ENCODE measurements at places on chromosomes 11 and 22.

GRCh38 chr11:129435499-129436245 is 60.0 kb downstream of the BARX2 start:
- no peak for DNase-seq
- no peaks in the 10 kb centered on the region for H3K27me3 ChIP-seq
- H3K4me3 ChIP-seq, result no peak overlapping the region
- no peaks in the 10 kb centered on the region for H3K4me1 ChIP-seq
- no peaks in the 10 kb centered on the region for H3K36me3 ChIP-seq

DNA sequence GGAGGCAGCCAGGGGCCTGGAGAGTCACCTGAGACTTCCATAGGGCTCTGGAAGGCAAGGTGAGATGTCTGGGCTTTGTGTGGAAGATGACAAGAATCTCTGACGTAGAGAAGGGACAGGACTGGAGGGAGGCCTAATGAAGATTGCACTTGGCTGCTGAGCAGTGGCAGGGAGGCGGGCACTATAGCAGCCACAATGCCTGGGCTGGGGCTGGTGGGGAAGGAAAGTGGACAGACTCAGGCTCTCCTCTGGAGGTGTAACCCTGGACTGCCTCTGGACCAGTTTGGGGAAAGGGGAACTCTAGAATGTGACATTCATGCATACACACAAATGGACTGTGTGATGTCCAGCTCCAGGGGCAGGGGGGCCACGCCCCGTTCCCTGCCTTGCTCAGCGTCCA is 34.3 kb upstream of the CYP2D6 start:
- H3K4me1 ChIP-seq, result no peaks in the 10 kb centered on the region
- no peak overlapping the region for H3K4me3 ChIP-seq
- peaks cover 13% of the 10 kb centered on the region for H3K36me3 ChIP-seq
- no peak overlapping the region for H3K27ac ChIP-seq

DNA sequence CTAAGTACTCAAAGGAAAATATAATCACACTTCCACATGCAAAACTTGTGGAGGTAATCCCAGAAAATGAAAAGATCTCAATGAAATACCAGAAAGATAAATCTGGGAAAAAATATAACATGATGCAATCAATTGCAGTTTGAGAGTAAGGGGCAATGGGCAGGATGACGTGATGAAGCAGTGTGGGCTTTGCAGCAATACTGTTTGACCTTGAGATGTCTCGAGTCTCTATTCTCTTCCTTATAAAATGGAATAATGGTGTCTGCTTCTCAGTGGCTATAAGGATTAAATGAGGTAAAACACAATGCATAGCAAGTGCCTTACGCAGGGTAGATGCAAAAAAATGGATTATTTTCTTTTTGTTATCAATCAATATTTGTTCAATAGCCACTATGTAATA is 447.5 kb downstream of the BUD13 start:
- no peak for DNase-seq
- H3K4me3 ChIP-seq, result no peak overlapping the region
- H3K27ac ChIP-seq, result no peak overlapping the region
- no peaks in the 10 kb centered on the region for H3K4me1 ChIP-seq
- H3K36me3 ChIP-seq, result no peaks in the 10 kb centered on the region

GRCh38 chr22:26124991-26125725 is 44.1 kb upstream of the SEZ6L start:
- H3K36me3 ChIP-seq, result no peaks in the 10 kb centered on the region
- H3K4me3 ChIP-seq, result no peak overlapping the region
- DNase-seq, result no peak
- no peaks in the 10 kb centered on the region for H3K4me1 ChIP-seq
- H3K27ac ChIP-seq, result no peak overlapping the region

DNA sequence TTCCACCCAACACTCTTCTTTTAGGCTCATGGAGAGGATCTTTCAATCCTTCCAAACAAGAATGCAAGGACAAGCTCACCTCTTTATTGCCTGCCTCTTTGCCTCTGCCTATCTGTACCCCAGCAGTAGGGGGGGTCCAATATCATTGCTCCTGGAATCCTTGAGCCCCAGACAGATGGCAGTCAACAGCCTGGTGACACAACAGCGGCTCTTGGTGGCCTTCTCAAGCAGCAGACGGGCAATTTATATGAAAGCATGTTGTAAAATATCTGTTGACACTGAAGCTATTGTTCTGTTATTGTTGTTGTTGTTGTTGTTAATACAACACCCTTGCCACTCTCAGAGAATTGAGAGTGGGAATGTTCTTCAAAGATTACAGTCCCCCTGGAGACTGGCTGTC is 480.0 kb upstream of the CADM1 start:
- DNase-seq, result no peak
- no peak overlapping the region for H3K27ac ChIP-seq
- no peaks in the 10 kb centered on the region for H3K27me3 ChIP-seq
- H3K4me1 ChIP-seq, result no peaks in the 10 kb centered on the region
- H3K4me3 ChIP-seq, result no peak overlapping the region

- H3K4me3 ChIP-seq, result no peak overlapping the region
- no peaks in the 10 kb centered on the region for H3K36me3 ChIP-seq
- no peak for DNase-seq
- H3K4me1 ChIP-seq, result no peaks in the 10 kb centered on the region
- H3K27me3 ChIP-seq, result no peaks in the 10 kb centered on the region
Measured at GRCh38 chr11:95567685-95568084, 221.9 kb downstream of the FAM76B start.

- H3K27me3 ChIP-seq, result no peaks in the 10 kb centered on the region
- H3K4me3 ChIP-seq, result no peak overlapping the region
- no peak for DNase-seq
- H3K27ac ChIP-seq, result no peak overlapping the region
- no peaks in the 10 kb centered on the region for H3K36me3 ChIP-seq
- no peaks in the 10 kb centered on the region for H3K4me1 ChIP-seq
Measured at GRCh38 chr11:86735451-86736290, 63.3 kb upstream of the ME3 start.

DNA sequence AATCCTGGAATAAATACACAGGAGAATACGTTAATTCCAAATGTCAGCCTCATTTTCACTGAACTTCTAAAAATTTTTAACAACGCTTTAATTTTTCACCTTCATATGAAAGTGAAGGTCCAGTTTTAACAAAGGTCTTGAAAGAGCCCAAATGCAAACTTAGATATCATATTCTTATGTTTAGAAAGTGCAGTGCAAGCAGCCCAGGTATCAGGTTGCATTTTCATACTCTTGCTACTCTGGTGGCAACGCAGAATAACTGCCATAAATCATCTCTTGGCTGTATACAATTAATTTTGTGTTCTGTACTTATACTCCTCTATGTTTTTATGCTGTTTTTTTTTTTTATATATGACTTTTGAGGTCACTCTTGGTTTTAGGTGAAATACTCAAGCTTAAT is 496.7 kb upstream of the ARHGAP42 start:
- H3K27me3 ChIP-seq, result no peaks in the 10 kb centered on the region
- H3K36me3 ChIP-seq, result no peaks in the 10 kb centered on the region
- DNase-seq, result no peak
- H3K27ac ChIP-seq, result no peak overlapping the region
- no peak overlapping the region for H3K4me3 ChIP-seq

DNA sequence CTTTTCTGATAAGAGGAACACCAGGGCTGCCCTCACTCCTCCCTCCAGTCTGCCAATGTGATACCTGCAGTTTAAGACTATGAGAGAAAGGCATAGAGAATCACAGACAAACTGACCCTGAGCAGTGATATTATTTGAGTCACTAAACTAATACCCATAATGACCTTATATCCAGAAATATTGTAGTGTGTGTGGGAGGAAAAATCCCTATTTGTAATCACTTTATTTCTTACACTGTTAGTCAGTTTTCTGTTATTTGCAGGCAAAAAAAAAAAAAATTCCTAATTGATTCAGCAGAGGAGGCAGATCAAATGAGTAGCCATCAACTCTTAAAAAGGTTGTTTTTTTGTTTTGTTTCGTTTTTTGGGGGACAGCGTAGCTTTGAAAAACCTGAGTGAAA is 82.5 kb downstream of the MAML2 start:
- no peaks in the 10 kb centered on the region for H3K36me3 ChIP-seq
- H3K4me3 ChIP-seq, result no peak overlapping the region
- no peaks in the 10 kb centered on the region for H3K4me1 ChIP-seq
- H3K27me3 ChIP-seq, result no peaks in the 10 kb centered on the region
- no peak for DNase-seq

- no peak overlapping the region for H3K27ac ChIP-seq
- no peak for DNase-seq
- no peak overlapping the region for H3K4me3 ChIP-seq
- no peaks in the 10 kb centered on the region for H3K36me3 ChIP-seq
Measured at GRCh38 chr11:44270403-44271273, 39.3 kb downstream of the ALX4 start.

- no peak overlapping the region for H3K27ac ChIP-seq
- H3K4me1 ChIP-seq, result no peaks in the 10 kb centered on the region
- no peaks in the 10 kb centered on the region for H3K36me3 ChIP-seq
- DNase-seq, result no peak
- H3K27me3 ChIP-seq, result peaks cover 5% of the 10 kb centered on the region
Measured at GRCh38 chr22:37256075-37256726, 12.1 kb upstream of the RAC2 start.

DNA sequence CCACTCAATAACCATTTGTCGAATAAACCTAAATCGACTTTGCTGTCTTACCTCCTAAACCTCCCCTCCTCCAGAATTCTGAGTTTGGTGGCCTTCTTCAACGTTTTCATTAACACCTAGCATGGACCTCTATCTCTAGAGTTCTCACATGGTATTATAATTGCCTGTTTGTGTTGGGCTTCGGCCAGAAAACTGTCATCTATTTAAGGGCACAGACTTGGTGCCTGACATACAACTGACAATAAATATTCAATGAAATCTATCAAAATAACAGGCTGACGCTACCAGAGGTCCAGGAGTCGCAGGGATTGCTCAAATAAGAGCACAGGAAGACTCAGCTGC is 687 bp downstream of the ALKBH8 start:
- no peaks in the 10 kb centered on the region for H3K36me3 ChIP-seq
- peak overlapping the region; percentile 70 for H3K4me3 ChIP-seq
- DNase-seq, result no peak
- peak overlapping the region; percentile 88 for H3K27ac ChIP-seq
- no peaks in the 10 kb centered on the region for H3K4me1 ChIP-seq

- H3K4me1 ChIP-seq, result no peaks in the 10 kb centered on the region
- no peak overlapping the region for H3K4me3 ChIP-seq
- no peak overlapping the region for H3K27ac ChIP-seq
- no peaks in the 10 kb centered on the region for H3K27me3 ChIP-seq
Measured at GRCh38 chr11:120586728-120587127, 75.2 kb downstream of the GRIK4 start.

GRCh38 chr22:31917227-31917921 is 27.0 kb upstream of the YWHAH start:
- no peaks in the 10 kb centered on the region for H3K27me3 ChIP-seq
- H3K4me1 ChIP-seq, result no peaks in the 10 kb centered on the region
- H3K4me3 ChIP-seq, result no peak overlapping the region
- H3K36me3 ChIP-seq, result no peaks in the 10 kb centered on the region
- H3K27ac ChIP-seq, result no peak overlapping the region

DNA sequence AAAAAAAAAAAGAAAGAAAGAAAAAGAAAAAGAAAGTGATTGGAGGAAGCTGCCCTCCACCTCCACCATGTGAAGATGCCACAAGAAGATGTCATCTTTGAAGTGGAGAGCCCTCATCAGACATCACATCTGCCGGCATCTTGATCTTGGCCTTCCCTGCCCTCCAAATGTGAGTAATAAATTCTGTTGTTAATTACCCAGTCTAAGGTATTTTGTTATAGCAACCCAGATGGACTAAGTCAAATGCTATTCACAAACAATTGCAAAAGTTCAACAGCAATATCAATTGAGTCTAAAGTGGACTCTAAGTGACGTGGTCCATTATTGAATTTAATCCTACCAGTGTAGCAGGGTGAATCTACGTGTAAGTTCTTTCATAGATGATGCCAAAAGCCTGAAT is 55.9 kb upstream of the NUP160 start:
- DNase-seq, result no peak
- no peak overlapping the region for H3K27ac ChIP-seq
- no peaks in the 10 kb centered on the region for H3K4me1 ChIP-seq
- H3K27me3 ChIP-seq, result no peaks in the 10 kb centered on the region
- no peak overlapping the region for H3K4me3 ChIP-seq

DNA sequence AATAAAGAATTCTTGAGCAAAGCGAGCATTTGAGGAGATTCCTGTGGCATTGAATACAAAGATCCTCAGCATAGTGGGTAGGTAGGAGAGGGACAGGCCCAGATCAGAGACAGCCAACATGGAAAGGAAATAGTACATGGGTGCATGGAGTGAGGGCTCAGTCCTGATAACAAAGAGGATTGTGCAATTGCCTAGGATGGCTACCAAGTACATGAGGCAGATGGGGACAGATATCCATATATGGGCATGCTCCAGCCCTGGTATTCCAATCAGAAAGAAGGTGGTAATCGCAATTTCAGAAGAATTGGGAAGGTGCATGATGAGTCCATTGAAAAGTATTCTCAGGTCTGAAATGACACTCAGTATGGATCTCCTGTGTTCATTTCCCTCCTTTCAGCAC is 8.6 kb downstream of the OR51T1 start:
- no peaks in the 10 kb centered on the region for H3K27me3 ChIP-seq
- H3K4me3 ChIP-seq, result no peak overlapping the region
- no peak overlapping the region for H3K27ac ChIP-seq

DNA sequence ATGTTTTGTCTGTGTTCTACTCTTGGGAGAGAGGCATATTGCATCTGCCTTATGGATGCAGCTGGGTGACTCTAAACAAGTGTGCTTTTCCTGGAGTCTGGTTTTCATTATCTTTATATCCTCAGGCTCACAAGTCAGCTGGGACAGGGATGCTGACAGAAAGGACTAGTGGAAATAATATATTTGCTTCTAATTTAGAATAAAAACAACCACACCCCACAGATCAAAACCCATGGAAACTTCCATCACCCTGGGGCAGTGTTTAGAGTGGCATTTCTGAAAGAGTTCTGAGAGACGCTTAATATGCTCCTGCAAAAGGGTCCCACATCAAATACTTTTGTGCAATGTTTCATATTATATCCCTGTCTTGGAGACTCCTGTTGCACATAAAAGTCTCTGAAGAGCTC is 20.8 kb downstream of the KCNE3 start:
- no peak overlapping the region for H3K4me3 ChIP-seq
- no peaks in the 10 kb centered on the region for H3K27me3 ChIP-seq
- DNase-seq, result no peak
- no peak overlapping the region for H3K27ac ChIP-seq
- H3K4me1 ChIP-seq, result peaks cover 28% of the 10 kb centered on the region

DNA sequence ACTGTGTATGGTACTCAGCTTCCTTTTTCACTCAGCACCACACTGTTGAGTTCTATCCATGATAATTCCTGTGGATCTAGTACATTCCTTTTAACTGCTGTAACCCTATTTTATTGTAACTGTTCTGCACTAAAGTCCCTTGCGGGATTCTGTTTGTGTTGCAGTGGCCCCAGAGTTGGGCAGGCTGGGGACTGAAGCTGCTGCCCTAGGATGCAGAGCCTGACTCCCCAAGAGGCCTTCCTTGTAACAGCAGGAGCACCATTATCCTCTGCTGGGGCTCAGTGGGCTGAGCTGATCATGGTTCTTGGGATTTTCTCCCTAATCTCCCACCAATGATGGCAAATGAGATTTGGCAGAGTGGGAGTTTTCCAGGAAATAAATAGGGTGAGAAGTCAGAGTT is 77.7 kb downstream of the CABIN1 start:
- H3K4me3 ChIP-seq, result no peak overlapping the region
- no peaks in the 10 kb centered on the region for H3K4me1 ChIP-seq
- H3K36me3 ChIP-seq, result peaks cover 58% of the 10 kb centered on the region
- no peak for DNase-seq

GRCh38 chr22:35591714-35592417 is 25.3 kb downstream of the MB start:
- peaks cover 87% of the 10 kb centered on the region for H3K4me1 ChIP-seq
- no peaks in the 10 kb centered on the region for H3K27me3 ChIP-seq
- no peak overlapping the region for H3K4me3 ChIP-seq
- no peaks in the 10 kb centered on the region for H3K36me3 ChIP-seq
- no peak for DNase-seq

Measured in right atrium auricular region (tissue), 2 donors.